ENCODE measurements at places on chromosomes 16 and 17.

DNA sequence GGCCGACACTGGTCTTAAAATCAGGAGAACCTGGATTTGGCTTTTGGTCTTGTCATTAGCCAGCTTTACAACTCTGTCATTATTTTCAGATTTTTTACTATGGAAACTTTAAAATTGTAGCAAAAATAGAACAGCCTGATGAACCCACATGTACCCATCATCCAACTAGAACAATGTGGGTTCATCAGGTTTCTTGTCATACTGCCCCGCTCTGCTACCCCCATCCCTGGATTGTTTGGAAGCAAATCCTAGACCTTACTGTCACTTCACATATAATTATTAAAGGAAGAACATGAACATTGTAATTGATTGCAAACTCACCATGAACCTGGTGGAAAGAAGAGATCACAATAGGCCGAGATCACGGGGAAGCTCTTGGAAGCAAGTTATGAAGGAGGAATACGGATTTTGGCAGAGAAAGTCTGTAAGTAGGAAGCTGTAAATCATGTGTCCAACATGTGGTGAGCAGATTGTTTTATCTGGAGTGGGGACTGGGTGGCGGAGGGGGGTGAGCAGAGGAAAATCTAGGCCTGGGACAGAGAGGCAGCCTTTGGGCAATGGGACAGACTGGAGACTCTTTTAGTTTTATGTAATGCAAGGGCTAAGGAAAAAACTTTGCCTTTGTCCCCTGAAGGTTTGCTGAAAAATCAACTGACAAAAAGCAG is 67.0 kb downstream of the PITPNC1 start:
- DNase-seq, result peak; percentile 52

DNA sequence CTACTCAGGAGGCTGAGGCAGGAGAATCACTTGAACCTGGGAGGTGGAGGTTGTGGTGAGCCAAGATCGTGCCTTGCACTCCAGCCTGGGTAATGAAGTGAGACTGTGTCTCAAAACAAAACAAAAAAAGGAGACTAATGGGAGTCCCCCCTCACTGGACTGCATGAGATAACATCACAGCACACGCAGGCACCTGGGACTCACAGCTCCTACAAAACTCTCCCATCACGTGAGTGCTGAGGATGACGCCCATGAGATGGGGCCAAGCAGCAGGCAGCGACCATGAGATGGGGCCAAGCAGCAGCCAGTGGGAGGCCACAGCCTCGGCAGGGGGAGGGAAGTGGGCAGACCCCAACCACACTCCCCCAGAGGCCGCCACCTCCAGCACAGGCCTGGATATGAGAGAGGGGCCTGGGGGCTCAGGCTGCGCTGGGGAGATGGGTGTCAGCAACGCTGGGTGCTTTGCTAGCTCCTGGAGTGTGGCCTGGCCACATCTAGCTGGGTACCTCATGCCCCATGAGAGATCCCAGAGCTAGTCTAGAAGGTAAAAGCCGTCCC is 15.4 kb downstream of the DNAAF8 start:
- DNase-seq, result no peak

GRCh38 chr17:64780096-64781013 is 118.2 kb upstream of the SMURF2 start:
- DNase-seq, result peak; percentile 30

DNA sequence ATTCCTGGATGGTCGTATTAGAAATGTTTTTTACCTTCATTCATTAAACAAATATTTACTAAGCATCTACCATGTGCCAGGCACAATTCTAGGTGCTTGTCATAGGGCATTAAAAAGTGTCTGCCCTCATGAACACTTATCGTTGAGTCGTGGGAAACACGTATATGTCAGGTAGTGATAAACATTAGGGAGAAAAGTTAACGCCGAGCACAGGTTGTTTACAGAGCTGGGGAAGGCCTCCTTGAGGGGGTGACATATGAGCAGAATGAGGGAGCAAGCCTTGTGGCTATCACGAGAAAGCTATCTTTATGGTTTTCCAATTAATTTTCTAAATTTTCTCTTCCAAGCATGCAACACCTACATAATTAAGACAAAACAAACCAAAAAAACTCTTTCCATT is 985 bp upstream of the ZNF213 start:
- DNase-seq, result no peak

- no peak for DNase-seq
Measured at GRCh38 chr16:85312642-85313525, 200.6 kb upstream of the CIBAR2 start.

DNA sequence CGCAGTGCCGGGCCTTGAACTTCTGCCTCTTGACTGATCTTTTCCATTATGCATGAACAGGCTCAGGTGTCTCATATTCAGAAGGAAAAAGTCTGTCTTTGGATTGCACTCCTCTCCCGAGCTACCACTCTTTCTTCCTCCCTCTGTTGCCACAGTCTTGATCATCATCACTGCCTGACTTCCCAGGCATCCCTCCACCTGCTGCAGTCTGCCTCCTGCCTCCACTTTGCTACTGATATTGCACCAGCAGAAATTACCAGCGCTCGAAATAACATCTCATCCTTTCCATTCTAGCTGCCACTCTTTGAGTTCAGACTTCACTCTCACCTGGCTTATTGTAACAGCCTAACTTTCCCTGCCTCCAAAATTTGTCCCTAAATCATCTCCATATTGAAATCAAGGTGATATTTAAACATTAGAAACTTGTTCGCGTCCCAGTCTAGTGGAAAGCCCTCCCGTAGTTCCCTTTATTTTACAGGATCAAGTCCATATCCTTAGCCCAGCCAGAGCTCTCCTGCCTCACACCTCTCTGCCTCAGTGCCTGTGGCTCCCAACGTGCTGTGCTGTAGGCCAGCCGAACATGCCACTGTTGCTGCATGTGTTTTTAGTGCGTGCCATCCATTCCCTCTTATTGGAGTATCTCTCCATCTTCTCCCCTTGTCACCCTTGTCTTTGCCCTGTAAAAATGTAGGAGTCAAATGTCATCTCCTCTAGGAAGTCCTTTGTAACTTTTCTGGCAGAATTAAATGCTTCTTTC is 39.9 kb downstream of the NUP88 start:
- DNase-seq, result no peak

GRCh38 chr17:45016237-45016636 is 35.2 kb downstream of the DCAKD start:
- DNase-seq, result no peak

GRCh38 chr17:63474174-63474573 is 2.7 kb upstream of the ACE start:
- no peak for DNase-seq

- no peak for DNase-seq
Measured at GRCh38 chr16:79452671-79453070, 147.9 kb downstream of the MAF start.

- no peak for DNase-seq
Measured at GRCh38 chr16:53297477-53297876, 136.8 kb upstream of the RBL2 start.

DNA sequence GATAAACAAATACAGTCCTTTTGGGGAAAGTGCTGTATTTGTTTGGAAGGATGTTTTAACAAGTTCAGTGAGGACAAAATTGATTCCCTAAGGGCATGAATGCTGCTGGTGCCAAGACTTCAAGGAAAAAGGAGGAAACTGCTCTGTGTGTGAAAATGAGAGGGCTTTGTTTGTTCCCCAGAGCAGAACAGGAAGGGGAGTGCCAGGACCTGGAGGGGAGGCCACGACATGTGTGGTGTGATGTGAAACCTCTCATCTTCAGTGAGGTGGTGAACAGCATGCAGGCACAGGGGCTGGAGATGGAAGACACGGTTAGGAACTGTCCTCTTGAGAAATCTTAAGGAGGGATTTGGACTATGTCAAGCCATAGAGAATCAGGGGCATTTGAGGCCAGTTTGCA is 46.6 kb upstream of the GRIN2A start:
- no peak for DNase-seq

DNA sequence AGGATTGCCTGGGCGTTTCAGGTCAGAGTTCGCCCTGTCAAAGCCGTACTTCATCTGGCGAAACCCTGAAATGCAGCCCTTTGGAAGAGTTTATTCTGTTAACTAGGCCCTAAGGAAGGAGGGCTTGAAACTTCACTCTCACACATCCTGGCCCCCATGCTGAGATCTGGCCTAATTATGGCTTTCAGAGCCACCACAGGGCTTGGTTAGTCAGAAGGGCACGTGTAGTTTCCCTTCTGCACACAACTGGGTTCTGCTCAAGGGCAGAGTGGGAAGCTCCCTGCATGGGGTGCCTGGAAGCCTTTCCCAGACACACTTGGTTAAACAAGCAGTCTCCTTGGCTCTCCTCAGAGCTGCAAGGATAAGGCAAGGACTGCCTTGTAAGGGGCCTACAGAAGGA is 397.3 kb downstream of the SHISA9 start:
- DNase-seq, result no peak
